ENCODE measurements at places on chromosomes 12 and 14.

DNA sequence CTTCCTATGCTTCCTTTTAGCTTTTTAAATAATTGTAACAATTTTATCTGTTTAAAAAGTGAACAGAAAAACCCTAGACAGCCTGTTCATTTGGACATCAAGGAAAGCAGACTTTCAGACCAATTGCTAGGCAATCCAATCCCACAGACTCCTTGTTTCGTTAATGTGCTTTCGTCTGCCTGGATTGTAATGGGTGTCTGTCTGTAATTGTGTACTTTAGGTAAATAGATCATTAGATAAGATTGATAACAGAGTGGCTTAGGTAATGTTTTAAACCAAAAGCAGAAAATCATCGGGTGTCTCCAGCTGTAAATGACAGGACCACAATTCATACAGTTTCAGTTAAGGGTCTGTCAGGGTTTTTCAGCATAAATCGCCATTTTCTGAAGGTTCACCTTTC is 19.6 kb downstream of the CCDC60 start:
- DNase-seq = no peak

DNA sequence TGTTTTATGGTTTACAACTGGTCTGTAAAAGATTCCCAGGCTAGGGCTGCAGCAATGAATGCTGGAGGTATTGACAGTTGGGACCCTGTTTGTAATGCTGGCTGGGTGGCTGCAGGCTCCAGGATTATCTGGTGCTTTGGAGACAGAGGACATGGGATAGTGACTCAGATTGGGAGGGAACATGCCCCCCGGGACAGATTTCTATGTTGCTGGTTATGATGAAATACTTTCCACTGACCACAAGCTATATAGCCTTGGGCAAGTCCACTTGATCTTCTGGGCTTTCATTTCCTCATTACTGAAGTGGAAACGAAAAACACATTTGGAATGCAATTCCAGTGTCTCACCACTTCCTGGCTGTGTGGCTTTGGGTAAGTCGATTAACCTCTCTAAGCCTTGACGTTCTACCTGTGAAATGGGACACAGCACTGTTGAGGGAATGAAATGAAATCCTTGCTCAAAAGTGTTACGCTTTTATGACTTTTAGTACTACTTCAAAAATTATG is 6.3 kb upstream of the TPCN1 start:
- no peak for DNase-seq

DNA sequence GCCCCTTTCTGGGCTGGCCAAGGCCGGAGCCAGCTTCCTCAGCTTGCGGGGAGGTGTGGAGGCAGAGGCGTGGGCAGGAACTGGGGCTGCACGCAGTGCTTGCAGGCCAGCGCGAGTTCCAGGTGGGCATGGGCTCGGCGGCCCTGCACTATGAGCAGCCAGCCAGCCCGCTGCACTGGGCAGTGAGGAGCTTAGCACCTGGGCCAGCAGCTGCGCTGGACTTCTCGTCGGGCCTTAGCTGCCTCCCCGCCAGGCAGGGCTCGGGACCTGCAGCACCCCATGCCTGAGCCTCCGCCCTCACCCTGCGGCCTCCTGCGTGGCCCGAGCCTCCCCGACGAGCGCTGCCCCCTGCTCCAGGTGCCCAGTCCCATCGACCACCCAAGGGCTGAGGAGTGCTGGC is 42.0 kb downstream of the TMTC2 start:
- DNase-seq = no peak

GRCh38 chr12:124332058-124332672 is 37.3 kb downstream of the RFLNA start:
- DNase-seq = no peak

DNA sequence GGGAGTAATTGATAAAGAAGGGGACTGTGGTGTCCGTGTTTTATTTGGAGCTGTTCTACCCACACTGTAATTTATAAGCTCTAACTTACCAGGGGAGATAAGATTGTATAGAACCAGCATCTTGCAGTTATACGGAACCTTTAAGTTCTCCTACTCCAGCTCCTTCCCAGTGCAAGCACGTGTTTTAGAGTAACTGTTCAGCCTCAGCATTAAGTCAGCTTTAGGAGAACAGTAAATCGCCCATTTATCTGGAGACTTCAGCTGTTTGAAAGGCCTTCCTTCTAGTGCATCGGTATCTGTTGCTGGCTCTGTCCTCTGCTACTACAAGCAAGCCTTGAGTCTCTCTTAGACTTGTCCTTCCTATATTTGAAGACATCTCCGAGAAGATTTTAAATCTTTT is 95.6 kb downstream of the ETV6 start:
- no peak for DNase-seq

GRCh38 chr12:44571006-44571550 is 305.0 kb downstream of the NELL2 start:
- no peak for DNase-seq

DNA sequence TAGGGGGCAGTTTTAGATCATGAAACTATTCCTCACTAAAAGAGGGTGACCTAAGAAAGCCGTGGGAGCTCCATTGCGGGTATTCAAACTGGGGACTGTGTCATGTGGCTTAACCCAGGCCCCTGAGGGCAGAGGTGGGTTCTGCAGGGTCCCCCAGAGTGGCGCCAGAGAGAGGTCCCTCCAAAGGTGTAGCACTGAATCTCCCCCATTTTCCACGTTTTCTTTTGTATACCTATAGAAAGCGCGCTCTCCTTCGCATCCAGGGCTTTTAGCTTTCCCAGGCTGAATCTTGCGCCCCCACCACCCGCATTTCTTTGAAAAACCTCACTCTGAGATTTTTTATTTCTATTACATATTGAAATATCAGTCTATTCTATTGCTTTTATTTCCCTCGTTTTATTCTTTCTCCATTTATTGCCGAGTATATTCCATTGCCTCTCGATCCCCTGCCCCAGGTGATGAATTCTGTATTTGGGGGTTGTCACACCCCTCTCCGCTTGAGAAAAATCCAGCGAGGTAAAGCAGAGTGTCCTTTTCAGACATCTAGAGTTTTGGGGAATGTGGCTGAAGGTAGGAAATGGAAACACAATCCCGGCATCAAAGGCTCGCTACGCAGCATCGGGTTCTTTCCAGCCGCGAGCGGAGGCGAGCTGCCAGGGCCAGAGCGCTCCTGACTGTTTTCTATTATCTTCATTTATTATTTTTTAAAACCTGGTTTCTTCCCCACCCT is 870 bp upstream of the HOXC13 start:
- no peak for DNase-seq

DNA sequence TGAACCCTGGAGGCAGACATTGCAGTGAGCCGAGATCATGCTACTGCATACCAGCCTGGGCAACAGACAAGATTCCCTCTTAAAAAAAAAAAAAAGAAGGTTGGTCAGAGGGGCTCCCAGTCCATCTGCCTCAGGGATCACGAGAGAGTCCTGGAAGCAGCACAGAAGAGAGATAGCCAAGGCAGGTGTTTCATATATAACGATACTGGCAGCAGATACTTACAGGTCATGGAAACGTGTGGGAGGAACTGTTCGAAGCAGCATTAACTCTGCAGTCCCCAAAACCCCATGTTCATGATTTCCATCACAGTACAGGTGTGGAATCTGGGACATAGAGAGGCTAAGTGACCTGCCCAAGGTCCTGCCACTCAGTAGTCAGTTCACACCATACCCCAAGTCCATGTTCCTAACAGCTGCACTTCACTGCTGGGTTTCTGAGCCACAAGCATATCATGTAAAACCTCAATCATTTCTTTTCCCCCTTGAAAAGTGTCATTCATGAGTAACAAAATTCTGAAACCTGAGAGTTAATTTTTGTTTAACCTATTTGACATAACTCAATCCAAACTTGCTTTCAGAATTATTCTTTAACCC is 16.7 kb downstream of the CDK2AP1 start:
- no peak for DNase-seq

- DNase-seq = no peak
These were observed 7.5 kb upstream of the CTDSP2 start for GRCh38 chr12:57853864-57854556.

- DNase-seq = no peak
These were observed 4.1 kb upstream of the CLEC4D start for GRCh38 chr12:8508910-8509841.

- no peak for DNase-seq
These were observed 2.0 kb upstream of the KRT4 start for GRCh38 chr12:52815676-52816588.

DNA sequence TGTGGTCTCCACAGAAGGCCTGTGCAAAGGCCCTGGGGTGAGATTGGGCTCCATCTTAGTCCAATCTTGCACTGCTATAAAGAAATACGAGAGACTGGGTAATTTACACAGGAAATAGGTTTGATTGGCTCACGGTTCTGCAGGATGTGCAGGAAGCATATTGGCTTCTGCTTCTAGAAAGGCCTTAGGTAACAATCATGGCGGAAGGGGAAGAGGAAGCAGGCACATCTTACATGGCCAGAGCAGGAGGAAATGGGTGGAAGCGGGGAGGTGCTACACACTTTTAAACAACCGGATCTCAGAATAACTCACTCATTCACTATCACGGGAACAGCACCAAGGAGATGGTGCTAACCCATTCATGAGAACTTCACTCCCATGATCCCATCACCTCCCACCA is 55.4 kb downstream of the FAR2 start:
- DNase-seq = no peak

GRCh38 chr14:56378046-56378445 is 201.6 kb upstream of the TMEM260 start:
- no peak for DNase-seq

- DNase-seq = no peak
These were observed 15.7 kb downstream of the CHPT1 start for GRCh38 chr12:101713059-101713682.

DNA sequence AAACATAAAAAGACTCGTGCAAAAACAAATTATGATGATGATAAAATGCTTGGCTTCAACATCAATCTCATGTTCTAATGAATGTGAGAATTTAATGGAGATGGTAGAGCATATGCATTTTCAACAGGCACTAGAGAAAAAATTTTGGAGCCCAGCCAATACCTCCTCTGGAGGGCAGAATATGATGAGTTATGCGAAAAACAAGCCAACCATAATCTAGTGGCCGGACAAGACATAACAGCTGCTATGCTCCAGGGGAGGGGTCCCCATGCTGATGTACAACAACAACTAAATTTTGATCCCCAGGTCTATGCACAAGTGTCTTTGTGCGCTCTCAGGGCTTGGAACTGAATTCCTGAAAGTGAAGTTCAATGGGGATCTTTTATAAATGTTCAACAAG is 1197.5 kb downstream of the LRFN5 start:
- no peak for DNase-seq

DNA sequence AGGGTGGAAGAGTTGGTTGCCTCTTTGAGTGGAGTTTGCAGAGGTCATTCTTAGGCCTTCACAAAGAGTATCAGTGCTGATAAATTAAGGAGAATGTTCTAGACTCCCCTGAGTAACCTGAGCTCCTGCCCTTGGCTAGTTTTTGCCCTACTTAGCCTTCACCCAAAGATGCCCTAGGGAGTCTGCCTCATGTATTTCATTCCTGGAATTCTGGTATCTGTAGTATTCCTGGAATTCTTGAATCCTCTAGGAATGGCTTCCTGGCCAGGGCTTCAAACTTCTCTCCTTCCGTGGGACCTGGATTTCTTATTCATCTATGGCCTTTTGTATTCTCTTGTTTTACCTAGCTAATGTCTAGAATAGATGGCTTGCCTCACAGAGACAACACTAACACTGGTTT is 701.1 kb downstream of the NOVA1 start:
- DNase-seq = no peak

DNA sequence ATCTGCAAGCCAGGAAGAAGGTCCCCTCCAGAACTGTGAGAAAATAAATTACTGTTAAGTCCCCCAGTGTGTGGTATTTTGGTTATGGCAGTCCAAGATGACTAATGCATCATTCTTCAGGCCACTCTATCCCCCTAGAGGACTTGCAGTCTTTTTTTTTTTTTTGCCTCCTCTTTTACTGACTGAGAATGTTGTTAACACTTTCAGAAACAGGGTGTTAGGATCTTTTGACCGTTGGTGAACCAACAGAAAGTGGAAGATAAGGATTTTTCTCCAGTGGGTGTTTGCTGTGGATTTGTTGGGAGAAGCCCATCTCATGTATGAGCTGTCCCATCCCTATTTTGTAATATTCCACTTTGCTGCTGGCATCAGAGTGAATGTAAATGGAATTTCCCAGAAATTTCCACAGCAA is 37.8 kb downstream of the MARK3 start:
- DNase-seq = no peak

DNA sequence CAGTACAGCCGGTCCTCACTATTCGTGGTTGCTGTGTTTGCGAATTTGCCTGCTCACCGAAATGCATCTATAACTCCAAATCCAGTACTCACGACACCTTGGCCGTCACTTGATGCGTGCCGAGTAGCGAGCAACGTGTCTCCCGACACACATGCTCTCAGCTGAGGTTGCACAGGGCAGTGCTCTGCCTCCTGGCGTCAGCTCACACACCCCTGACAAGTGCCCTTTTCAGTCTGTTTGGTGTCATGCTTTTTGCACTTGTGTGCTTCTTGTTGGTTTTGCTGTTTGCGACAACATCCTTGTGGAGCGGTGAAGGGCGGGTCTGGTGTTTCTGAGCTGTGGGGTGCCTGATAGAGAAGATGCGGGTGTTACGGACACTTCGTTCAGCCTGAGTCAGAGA is 110.4 kb upstream of the RFLNA start:
- no peak for DNase-seq

DNA sequence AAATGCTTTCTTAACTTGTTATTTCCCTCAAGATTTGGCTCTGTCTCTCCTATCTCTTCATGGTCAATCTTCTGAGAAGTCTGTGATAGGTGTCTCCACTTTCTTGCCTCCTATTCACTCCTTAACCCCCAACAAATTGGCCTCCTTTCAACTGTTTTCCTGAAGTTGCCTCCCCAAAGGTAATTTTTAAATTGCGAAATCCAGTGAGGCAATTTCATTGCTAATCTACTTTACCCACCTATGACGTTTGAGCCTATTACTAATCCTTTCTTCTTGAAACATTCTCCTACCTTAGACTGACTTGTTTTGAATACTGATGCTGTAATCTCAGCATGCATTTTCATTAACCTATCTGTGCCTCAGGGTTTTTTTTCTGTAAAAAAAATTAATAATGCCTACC is 6.0 kb upstream of the KCNH5 start:
- no peak for DNase-seq

GRCh38 chr14:33972583-33973081 is 21.8 kb upstream of the EGLN3 start:
- no peak for DNase-seq

DNA sequence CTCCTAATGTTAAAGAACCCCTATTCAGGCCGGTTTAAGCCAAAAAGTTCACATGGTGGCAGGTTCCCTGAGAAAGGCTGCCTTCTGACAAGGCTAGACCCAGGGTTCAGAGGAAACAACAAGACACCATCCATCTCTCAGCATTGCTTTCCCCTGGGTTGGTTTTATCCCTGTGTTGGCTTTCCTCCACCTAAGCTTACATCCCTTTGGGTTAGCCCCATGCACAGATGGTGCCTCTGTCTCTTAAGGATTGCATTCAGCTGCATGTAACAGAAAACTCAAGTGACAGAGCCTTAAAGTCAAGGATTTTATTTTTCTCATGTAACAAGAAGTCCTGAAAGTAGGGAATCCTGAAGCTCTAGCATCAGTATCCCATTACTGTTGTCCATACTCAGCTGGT is 42.8 kb upstream of the RIN3 start:
- DNase-seq = no peak

- DNase-seq = no peak
These were observed 65.2 kb downstream of the ETV6 start for GRCh38 chr12:11714626-11715025.

Measured in effector memory CD8-positive, alpha-beta T cell (primary cell).